ENCODE measurements at places on chromosomes 3 and 15.

DNA sequence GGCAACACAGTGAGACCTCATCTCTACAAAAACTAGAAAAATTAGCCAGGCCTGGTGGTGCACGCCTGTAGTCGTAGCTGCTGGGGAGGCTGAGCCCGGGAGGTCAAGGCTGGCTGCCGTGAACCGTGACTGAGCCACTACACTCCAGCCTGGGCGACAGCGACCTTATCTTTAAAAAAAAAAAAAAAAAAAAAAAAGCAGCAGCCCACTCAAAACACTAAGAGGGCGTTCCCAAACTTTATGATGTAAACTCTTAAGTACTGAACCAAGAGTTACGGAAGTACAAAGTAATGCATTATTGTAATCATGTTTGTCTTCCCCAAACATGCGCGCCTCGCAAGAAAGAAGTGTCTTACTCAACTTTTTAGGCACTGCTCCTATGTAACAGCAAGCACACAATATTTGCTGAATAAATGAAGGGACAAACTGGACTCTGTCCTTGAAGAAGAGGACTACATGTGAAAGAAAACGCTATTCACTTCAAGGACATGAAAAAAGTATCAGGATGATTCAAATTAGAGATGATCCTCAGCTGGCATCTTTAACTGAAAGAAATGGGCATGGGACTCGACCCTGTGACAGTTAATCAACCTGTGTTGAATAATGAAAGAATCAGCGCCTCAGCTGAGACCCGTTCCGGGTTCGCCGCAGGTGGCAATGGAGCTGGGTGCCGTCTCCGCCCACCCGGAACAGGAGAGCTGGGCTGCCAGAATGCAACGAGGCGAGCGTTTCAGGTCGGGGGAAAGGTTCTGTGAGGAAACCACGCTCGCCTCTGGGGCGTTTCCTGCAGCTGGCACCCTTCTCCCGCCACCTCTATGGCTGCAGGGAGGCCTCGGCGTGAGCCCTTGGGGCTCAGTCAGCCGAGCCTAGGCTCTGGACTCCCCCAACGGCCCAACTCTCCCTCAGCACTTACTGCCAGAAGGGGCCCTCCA, 718 bp downstream of the SPG11 start:
- peak; percentile 48 for DNase-seq

DNA sequence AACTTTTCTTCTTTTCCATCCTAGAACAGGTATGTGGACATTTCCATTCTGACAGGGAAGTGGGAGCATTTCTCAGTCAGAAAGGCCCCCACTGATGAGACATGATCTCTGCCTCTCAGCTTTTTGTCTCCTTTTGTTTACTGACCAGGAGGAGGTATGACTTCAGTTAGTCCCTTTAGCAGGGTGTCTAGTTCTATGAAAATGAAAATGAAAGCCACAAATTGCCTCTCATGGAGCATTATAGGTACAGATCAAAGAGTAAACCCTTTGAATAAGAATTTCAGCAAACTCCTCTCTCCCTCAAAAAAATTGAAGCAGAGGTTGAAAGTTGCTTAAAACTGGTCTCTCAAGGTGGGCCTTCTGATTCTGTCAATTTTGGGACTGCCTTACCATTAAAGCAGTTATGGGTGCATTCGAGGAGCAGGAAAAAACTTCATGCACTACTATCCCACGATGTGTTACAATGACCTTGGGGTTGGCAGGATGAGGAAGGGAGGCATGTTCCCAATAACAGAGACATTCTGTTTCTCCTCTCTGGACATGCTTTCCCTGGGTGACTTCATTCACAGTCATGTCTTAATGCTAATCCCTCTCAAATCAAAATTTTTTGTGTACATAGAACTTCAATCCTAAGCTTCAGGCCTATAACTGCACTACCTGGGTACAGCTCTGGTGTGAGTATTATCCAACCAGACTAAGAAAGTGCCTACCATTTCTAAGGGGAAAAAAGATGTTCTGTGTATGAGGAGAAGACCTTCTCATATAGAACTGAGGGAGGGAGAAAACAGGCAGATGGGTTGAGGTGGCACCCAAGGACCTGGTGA, 50.6 kb upstream of the TBC1D23 start:
- DNase-seq, result no peak

- no peak for DNase-seq
These were observed 11.7 kb upstream of the ADAMTS17 start for GRCh38 chr15:100353449-100353848.

DNA sequence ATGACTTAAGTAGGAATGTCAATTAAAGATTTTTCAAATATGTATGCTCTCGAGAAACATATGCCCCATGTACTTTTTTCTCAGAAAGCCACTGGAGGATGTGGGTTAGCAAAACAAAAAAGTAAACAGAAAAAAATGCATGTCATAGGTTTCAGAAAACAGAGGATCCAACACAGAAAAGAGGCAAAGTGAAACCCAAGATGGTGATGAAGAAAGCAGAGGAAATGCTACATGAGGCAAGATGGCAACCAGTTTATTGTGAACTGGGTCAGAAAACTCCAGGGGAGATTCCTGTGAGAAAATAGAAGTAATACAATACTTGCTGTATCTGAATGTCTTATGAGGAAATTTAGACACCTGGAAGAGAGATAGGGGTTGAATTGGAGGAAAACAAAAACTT, 30.8 kb upstream of the EOMES start:
- DNase-seq, result no peak

DNA sequence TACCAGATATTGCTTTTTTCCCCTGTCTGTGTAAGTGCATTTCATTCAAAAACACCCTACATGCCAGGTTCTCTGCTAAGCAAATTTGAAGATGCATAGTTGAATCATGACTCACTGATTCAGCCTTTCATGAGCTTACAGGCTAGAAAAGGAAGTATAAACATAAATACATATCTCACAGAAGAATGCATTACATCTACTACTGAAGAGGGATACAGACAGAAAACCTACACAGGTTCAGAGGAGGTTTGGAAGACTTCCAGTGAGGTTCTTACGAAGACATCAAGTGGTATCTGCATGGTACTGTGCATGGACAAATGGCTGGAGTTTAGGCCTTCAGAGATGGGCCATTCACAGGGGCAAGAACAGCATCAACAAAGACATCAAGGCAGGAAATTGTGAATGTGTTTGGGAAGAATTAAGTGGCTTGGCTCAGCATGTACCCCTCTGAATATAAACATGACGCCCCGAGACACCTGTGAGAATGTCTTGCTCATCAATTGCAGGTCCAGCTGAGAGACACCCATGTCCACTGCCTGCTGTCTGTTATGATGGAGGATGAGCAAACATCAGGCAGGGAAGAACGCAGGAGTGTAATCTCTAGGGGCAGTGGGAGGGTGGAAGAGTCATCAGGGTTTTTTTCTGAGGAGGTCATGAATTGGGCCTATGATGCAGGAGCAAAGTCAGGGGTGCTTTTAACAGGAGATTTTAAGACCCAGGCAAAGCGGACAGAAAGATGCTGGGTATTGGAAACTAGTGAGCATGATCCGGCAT, 105.1 kb upstream of the GALNT15 start:
- DNase-seq, result no peak

- DNase-seq, result no peak
These were observed 108.4 kb downstream of the OXNAD1 start for GRCh38 chr3:16373341-16373946.

- DNase-seq, result no peak
These were observed 51.3 kb downstream of the LRIG1 start for GRCh38 chr3:66449411-66449974.

DNA sequence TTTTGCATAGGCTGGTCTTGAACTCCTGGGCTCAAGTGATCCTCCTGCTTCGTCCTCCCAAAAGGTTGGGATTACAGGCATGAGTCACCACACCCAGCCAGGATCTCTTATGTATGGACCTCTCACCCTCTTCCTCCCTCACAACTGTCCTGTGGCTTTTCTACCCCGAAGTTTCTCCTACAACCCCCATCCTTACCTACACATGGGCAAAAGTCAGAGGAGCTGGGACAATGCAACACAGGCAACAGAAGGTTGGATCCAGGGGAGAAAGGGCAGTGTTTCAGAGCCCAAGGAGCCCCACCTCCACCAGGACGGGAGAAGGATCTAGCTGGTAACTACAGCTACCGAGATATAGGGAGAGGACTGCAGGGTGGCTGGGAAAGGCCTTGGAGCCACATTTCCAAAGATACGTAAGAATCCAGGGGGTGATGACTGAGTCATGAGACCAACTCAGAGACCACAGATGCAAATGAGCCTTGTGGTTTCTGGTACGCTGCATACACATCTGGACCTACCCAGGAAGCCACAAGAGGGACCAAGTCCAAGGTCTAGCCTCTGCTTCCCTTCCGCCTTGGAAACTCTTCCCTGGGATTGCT, 13.6 kb downstream of the IGDCC4 start:
- DNase-seq, result no peak

GRCh38 chr15:73282567-73283365, 86.0 kb downstream of the HCN4 start:
- no peak for DNase-seq

- DNase-seq, result no peak
These were observed 4.1 kb downstream of the FHIT start for GRCh38 chr3:61247191-61247590.

DNA sequence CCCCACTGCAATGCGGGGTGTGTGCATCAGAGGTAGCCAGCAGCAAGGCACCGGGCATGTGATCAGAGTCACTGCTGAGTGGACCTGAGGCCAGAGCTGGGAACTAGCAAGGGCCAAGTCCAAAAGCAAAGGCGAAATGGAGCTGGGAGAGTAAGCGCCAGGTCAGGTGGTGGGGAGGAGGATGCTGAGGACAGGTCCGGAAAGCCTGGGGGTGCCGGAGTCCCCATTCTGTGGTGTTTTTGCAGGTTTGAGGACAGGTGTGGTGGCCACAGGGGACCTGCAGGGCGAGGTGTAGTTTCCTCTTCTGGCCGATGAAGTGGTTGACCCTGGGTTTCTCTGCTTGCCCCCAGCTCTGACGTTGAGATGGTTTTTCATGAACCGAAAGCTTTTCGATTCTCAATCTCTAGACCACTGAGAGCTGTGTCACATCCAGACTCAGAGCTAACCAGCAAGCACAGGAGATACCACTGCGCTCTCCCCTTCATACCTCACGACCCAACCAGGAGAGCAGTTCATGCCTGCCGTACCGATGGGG, 35.0 kb upstream of the HES1 start:
- no peak for DNase-seq

GRCh38 chr15:96505014-96505413, 174.5 kb downstream of the NR2F2 start:
- DNase-seq, result no peak

- DNase-seq, result no peak
These were observed 147.2 kb upstream of the TPM1 start for GRCh38 chr15:62895139-62895866.

- no peak for DNase-seq
These were observed 771.7 kb downstream of the IGSF11 start for GRCh38 chr3:118262800-118263402.

GRCh38 chr15:92914768-92915221, 14.7 kb downstream of the CHD2 start:
- DNase-seq, result no peak

DNA sequence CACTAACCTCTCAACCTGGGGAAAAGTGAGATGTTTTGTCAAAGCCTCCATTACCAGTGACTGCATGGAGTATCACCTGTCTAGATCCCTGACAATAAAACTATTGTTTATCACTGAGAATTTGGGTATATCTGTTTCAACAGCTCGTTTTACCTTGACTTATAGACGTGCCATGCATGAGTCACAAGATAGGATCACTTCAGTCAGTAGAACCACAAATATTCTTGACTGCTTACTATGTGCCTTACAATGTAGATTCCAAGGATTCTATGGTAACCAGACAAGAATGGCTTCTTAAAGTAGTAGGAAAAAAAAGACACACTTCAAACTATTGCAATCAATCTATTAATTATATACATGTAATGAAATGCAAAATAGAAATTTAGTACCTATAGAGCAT, 55.7 kb upstream of the GRM7 start:
- no peak for DNase-seq

GRCh38 chr15:78088773-78089080, 3.6 kb upstream of the SH2D7 start:
- no peak for DNase-seq

DNA sequence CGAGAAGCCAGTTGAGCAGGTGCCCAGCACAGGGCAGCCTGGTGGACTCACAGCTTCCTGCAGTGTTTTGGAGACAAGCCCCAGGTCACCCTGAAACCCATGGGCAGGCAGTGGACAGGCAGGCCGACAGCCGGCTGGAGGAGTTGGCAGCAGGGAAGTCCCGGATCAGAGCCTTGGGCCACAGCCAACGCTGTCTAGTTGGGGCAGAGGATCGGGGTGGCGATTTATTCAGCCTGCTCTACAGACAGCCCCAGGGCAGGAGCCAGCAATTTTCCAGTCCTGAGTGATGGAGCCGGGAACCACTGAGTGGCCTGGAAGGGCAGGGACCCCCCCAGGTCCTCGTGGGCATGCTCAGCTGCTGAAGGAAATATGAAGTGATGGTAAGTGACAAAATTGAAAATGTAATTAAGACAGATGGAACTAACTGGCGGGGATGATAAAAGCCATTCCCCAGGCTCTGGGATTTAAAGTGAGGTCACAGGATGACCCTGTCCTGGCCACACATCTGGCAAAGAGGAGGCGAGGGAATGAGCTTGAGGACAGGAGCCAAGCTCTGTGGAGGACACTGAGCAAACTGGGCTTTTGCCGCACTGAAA, 34.4 kb upstream of the TBC1D21 start:
- peak; percentile 33 for DNase-seq

DNA sequence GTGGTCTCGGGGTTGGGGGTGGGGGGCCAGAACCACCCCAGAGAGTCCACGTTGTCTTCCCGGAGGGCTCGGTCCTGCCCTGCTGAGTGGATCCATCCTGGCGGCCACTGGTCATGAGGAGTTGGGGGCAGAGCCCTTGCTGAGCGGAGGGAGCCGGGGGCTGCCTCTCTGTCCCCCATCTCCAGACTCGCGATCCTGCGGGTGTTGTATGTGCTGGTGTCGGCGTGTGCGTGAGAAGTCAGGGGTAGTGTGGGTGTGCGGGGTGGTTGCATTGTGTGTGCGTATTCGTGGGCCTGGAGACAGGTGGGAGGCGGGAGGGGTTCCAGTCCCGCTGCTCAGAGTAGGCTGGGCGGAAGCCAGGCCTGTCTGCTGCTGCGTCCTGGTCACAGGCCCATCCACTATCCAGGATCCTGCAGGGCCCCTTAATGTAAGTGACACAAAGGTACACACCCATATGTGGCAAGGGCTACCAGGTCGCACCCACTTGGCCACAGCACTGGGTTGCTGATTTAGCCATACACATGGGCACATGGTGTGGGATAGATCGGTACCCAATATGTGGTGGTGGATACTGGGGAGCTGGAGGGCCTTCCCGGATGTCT, 30.7 kb downstream of the NBEAL2 start:
- DNase-seq, result no peak

DNA sequence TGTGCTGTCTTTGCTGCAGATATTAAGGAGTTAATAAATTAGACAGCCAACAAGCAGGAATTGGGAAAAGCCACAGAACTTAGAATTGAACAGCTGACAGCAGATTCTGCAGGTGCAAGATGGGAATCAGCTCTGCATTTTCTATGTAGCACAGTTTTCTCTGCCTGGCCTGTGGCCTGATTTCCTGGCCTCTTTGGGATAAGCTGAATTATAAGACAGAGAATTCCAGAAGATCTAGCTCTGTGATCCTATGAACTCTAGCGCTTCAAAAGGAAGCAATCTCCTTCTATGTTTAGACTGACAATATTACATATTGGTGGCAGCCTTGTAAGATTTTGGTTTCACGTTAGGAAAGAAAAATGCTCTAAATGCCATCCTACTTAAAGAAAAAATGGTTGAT, 24.0 kb upstream of the SOX2 start:
- DNase-seq, result no peak

GRCh38 chr3:171365489-171365888, 94.7 kb downstream of the TNIK start:
- no peak for DNase-seq

- DNase-seq, result no peak
These were observed at the start of gene ENTPD3 for GRCh38 chr3:40387001-40387894. Gene ENTPD3 (plus strand): TSS chr3:40387184. CDS start chr3:40388058, 874 bp downstream.

- DNase-seq, result peak; percentile 80
These were observed 109.7 kb upstream of the GALNT15 start for GRCh38 chr3:16064642-16065414.

All from caudate nucleus (tissue), 63 donors.